NT2/D1 (cell line): ENCODE measurements at places on chromosomes 3 and 15.

GRCh38 chr3:77459926-77460325, 420.0 kb downstream of the ROBO2 start:
- DNase-seq = no peak

GRCh38 chr15:93887151-93887550, 344.2 kb upstream of the MCTP2 start:
- DNase-seq = no peak

- no peak for DNase-seq
These were observed 116.6 kb upstream of the PLXNA1 start for GRCh38 chr3:126866175-126866759.

GRCh38 chr3:35592589-35593295, 46.6 kb upstream of the ARPP21 start:
- DNase-seq = no peak

GRCh38 chr3:142779591-142779990, 55.8 kb downstream of the TRPC1 start:
- DNase-seq = no peak

GRCh38 chr15:31485911-31486461, 159.4 kb downstream of the KLF13 start:
- no peak for DNase-seq

- DNase-seq = no peak
These were observed 191.4 kb upstream of the HES1 start for GRCh38 chr3:193944518-193944884.

- no peak for DNase-seq
These were observed 364.6 kb upstream of the ZNF385D start for GRCh38 chr3:22115581-22115980.

DNA sequence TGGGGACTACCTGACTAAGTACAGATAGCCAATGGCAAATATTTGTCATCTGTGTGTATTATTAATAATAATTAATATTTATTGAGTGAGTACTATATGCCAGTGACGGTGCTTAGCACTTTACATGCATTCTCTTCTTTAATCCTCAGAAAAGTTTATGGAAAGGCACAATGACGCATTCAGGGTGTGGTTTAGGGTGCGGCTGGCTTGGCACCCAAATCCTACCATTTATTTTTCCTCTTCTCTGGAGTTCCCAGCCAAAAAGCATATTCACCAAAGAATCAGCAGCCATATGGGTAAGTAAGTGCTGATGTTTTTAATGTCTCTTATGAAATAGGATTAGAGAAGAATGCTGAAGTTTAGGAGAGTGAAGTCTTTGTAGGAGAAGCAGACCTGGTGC, 140.4 kb upstream of the TP63 start:
- no peak for DNase-seq

DNA sequence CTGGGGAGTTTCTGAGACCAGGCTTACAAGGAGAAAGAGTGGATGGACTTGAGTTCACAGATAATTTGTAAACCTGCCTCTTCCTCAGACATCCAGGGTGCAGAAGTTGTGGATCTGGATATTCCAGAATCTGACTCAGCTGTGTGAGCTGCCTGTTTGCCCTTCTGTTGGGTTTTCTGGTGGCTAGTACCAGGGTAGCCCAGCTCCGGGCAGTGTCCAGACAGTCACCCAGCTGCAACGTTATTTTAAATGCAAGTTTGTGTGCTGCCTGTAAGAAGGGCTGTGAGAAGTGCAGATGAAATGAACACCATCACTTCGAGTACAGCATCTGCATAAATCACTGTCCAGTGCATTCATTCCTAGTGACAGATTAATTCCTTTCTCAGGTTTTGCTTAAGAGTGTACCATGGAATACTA, 1053.0 kb downstream of the TUSC7 start:
- no peak for DNase-seq

DNA sequence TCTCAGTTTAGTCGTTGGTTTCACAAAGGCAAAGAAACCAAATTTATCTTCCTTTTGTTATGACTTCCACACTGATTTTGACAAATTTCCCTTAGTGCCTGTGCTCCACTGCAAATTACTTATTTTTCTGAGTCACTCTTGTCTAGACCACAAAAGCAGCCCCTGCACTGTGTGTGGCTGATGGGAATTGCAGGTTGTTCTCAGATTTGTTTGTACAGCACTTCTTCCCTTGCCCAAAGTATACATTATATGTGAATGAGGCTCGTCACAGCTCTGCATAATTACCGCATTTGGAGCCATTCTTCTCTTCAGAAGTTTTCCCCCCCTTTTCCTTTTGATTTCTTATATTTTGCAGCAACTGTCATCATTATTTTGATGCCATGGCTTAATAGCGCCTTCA, 354.2 kb upstream of the IL12A start:
- no peak for DNase-seq
